Eye (tissue), 1 donor: ENCODE measurements at places on chromosomes 6 and 20.

DNA sequence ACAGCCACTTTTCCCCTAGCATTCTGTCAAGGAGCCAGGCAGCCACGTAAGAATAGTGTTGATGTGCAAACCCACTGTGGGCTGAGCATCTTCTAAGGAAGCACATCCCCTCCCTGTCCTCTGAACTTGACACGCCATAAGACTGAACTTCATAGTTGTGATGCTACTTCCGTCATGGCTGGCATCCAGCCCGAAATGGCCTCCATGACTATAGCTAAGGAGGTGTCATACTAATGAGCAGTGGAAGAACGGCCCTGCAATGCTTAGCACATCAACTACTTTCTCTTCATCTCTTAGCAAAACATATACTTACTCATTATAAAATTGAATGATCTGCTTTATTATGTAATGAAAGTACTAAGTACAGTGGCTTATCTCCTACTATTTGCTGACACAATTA, 110.2 kb downstream of the GJA10 start:
- DNase-seq: no peak

DNA sequence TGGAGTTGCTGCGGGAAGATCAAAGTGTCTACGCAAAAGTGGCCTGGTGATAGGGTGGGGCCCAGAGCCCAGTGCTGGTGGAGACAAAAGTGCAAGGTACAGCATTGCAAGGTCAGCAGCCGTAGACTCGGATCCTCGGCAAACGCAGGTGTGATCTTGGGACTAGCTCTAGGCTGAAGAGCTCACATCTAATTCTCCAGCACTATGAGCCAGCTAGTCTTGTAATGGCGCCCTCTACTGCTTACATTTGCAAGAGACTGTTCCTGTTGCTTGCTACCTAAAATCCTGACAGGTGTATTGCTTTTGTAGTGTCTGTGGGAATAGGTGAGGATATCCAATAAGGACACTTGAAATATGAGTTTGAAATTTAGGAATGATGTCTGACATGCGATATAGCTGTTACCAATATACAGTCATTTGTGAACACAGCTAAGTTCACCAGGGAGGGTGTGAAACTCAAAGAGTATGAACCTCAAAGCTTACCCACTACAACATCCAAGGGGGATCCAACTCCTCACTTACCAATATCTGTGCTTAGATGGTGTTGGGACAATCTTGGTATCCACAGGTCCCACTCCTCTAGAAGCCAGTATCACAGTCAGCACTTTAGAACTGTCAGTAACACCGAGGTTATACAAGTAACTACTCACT, 58.4 kb downstream of the PDE7B start:
- no peak for DNase-seq

DNA sequence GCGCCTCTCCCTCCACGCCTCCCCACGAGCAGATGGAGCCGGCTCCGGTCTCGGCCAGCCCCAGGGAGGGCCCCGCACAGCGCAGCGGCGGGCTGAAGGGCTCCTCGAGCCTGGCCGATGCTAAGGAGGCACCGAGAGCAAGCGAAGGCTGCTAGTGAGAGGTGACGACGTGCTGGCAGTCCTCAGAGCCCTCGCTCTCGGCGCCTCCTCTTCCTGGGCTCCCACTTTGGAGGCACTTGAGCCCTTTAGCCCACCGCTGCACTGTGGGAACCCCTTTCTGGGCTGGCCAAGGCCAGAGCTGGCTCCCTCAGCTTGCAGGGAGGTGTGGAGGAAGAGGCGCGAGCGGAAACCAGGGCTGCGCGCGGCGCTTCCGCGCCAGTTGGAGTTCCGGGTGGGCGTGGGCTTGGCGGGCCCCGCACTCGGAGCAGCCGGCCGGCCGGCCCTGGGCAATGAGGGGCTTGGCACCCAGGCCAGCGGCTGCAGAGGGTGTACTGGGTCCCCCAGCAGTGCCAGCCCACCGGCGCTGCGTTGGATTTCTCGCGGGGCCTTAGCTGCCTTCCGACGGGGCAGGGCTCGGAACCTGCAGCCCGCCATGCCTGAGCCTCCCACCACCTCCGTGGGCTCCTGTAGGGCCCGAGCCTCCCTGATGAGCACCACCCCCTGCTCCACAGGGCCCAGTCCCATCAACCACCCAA, 2.5 kb upstream of the TMEM14C start:
- DNase-seq: peak; percentile 62

GRCh38 chr20:1330075-1330830, 1.3 kb upstream of the SDCBP2 start:
- no peak for DNase-seq

DNA sequence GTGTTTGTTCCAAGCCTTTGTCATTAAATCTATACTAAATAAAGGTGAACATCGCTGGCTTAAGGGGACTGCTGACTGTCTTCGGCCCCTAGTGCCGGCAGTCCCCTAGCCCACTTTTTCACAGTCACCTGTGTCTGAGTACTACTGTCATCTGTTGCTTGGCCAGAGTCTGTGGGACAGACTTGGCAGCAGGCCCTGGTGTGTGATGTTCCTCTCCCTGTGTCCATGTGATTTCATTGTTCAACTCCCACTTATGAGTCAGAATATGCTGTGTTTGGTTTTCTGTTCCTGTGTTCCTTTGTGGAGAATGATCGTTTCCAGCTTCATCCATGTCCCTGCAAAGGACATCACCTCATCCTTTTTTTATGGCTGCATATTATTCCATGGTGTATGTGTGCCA, 133.4 kb downstream of the HAO1 start:
- no peak for DNase-seq

- DNase-seq: no peak
Observed at GRCh38 chr6:138500045-138500665, 861 bp upstream of the NHSL1 start.

DNA sequence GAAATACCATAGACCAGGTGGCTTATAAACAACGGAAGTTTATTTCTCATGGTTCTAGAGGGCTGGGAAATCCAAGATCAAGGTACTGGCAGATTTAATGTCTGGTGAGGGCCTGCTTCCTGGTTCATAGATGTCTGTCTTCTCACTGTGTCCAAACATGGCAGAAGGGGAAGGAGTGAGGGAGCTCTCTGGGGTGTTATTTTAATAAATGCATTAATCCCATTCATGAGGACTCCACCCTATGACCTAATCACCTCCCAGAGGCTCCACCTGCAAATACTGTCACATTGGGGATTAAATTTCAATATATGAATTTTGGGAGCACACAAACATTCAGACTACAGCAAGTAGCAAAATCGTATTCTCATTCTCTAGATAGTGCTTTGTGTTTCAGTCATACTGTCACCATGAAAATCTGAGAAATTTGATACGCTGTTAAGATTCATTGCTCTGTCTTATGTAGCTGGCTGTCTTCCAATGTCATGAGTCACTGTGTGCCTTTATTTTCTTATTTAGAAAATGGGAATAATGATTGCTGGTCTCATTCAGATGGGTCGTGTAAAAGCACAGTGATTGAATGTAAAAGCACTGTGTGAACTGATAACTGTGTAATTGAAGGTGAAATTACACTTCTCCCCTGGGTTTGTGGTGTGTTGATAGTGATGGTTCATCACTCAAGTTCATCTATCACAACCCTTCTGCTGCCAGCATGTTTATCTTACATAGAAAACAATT, 8.9 kb upstream of the ERVFRD-1 start:
- DNase-seq: no peak

DNA sequence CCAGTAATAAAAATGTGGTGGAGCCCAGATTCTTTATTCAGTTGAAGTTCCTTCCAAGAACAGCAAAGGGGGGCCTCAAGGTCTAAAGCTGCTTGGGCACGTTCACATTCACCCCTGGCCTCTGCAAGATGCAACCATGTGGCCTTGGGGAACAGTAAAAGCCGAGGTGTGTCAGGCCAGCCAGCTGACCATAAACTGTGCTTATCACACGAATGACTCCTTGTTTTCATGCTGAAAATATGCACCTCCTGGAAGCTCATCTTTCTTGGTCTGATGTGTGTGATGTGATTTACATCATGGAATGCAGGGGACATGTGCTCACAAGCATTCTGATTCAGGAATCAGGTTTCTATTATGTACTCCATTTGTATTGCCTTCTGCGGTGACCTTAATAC, 211.6 kb upstream of the MARCKS start:
- DNase-seq: peak; percentile 34

GRCh38 chr6:159214281-159214680, 45.1 kb downstream of the FNDC1 start:
- no peak for DNase-seq

GRCh38 chr6:30703011-30703410, 12.2 kb upstream of the NRM start:
- no peak for DNase-seq

- peak; percentile 60 for DNase-seq
Observed at GRCh38 chr6:44661221-44662008, 273.9 kb downstream of the CDC5L start.

- DNase-seq: no peak
Observed at GRCh38 chr6:139879823-139880356, 505.4 kb upstream of the CITED2 start.

- DNase-seq: no peak
Observed at GRCh38 chr6:26163427-26164119, 76.3 kb downstream of the HFE start.

DNA sequence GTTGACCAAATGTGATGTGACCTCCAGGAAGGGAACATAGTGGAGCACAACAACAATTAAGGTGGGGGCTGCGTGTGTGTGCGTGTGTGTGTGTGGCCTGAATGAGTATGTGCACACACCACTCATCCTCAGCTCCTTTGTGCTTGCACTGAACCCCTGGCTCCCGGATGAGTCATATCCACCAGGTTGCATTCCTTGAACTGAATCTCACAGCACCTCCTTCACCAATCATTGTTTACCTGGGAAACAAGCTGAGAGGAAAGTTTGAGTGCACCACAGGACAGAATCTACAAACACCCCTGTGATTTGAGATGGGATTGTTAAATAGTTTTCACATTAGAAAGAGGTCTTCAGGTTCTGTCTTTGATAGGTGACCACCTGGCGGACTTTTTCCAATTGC, 33.7 kb upstream of the GPR6 start:
- no peak for DNase-seq

- DNase-seq: no peak
Observed at GRCh38 chr20:13297147-13297899, 76.2 kb downstream of the ISM1 start.

GRCh38 chr20:1493536-1493935, 2.3 kb upstream of the SIRPB2 start:
- DNase-seq: no peak

DNA sequence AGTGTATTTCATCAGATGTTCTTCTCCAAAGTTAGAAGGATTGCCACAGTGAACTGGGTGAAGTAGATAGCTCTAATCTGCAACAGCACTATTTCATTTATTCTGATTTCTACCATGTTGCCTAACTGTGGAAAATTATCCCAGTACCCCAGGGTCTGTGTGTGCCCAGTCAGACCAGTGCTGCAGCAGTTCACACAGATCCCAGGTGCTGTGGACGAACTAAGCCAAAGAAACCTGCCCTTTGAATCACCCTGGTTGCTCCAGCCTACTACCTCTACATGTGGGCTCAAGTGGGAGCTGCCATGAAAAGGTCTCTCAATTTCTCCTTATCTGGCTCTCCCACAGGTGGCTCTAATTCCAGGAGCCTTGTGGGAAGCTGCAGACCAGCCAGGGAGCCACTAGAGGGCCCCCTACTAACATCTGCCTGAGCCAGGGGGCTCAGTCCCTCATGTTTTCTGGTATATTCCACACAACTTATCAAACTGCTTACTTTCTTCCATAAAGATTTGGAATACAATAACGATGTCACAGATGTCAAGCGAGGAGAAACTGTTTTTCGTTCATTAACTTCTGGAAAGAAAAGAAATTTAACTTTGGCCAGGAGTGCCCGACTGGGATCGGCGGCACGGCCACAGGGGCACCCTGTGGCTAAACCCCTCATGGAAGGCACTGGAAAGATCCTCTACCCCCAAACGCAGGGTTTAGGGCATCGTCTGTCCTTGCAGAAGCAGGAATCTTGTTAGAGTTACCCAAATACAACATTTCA, 31.6 kb upstream of the LY86 start:
- DNase-seq: peak; percentile 82

DNA sequence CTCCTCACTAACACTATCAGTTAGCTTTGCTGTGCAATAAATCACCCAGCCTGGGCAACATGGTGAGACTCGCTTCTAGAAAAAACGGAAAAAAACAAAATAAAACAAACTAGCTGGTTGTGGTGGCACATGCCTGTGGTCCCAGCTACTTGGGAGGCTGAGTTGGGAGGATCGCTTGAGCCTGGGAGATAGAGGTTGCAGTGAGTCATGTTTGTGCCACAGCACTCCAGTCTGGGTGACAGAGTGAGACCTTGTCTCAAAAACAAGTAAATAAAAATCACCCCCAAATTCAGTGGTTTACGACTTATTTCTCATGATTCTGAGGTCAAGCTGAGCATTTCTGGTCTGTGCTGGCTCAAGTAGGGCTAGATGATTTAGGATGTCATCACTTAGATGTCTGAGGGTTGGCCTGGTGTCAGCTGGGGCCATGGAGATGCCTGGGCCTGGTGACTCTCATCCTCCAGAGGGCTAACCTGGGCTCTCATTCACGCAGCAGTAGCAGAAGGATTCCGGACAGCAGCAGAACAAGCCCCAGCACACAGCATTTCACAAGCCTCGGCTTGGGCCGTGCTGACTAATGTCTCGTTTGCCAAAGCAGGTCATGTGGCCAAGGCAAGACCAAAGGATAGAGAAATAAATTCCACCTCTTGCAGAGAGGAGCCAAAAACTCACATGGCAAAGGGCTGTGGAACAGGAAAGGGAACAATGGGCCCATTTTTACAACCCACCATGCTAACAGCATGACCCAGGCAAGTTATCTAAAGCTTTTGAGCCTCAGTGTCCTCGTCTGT, 32.5 kb downstream of the MGME1 start:
- DNase-seq: no peak
